ENCODE measurements at places on chromosomes 7 and 10.

- no peak for DNase-seq
These were observed 194.0 kb downstream of the CFTR start for GRCh38 chr7:117673839-117674238.

DNA sequence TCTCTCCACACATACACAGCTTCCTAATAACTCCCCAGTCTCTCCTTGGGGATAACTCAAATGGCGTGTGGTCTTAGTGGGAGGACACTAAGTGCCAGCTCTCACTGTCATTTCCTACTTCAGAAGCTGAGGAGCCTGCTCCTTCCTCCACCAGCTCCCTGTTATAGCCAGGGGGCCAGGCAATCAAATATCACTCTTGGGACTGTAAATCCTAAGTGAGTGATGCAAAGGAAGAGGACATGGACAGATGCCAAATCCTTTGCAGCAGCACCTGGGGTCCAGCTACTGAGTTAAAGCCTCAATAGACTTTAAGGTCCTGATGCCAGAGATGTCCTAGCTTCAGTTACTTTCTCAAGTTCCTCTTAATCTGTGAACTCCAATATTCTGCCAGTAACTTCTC, 34.1 kb downstream of the SEM1 start:
- no peak for DNase-seq

DNA sequence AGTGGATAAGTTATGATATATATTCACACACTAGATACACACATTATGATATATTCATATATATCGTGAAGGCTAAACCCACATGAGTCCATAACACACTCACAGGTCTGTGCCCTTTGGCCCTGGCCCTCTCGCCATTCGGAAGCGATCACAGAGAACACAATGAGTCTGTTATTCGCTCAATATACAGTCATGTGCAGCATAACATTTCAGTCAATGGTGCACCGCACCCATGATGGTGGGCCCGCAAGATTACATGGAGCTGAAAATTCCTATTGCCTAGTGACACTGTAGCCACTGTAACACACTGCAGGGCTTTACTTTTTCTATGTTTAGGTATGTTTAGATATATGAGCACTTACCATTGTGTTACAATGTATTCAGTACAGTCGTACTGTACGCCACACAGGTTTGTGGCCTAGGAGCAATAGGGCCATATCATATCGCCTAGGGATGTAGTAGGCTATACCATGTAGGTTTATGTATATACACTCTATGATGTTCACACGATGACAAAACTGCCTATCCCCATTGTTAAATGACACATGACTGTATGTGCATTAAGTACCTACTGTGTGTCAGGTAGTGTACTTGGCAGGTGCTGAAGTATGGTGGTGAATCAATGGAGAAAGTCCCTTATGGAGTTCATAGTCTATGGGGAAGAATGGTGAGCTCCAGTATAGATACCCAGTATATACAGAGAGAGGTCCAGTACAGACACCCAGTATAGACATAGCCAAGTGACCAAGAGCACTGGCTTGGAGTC, 198.8 kb upstream of the KLF14 start:
- no peak for DNase-seq

GRCh38 chr10:84156768-84157167, 16.8 kb upstream of the GPR15LG start:
- no peak for DNase-seq

DNA sequence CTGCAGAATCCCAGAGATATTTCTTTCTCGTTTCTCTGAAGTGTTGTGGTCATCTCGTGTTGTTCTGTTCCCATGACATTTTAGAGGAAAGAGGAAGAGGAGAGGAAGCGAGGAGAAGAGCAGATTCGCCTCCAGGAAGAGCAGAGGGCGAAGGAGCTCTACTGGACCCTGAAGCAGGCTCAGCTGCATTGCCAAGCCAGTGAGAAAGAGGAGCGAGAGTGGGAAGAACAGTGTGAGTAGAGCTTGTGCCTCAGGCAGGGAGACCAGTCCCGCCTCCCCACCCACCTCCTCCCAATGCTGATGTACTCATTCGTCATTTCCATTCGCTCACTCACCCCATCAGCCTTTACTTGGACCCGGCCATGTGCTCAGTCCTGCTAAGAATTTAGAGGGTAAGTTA, 50.8 kb downstream of the SH2D4B start:
- DNase-seq: no peak

- no peak for DNase-seq
These were observed 37.1 kb upstream of the SLF2 start for GRCh38 chr10:100875484-100876166.

GRCh38 chr7:91875851-91876250, 4.7 kb downstream of the MTERF1 start:
- no peak for DNase-seq

DNA sequence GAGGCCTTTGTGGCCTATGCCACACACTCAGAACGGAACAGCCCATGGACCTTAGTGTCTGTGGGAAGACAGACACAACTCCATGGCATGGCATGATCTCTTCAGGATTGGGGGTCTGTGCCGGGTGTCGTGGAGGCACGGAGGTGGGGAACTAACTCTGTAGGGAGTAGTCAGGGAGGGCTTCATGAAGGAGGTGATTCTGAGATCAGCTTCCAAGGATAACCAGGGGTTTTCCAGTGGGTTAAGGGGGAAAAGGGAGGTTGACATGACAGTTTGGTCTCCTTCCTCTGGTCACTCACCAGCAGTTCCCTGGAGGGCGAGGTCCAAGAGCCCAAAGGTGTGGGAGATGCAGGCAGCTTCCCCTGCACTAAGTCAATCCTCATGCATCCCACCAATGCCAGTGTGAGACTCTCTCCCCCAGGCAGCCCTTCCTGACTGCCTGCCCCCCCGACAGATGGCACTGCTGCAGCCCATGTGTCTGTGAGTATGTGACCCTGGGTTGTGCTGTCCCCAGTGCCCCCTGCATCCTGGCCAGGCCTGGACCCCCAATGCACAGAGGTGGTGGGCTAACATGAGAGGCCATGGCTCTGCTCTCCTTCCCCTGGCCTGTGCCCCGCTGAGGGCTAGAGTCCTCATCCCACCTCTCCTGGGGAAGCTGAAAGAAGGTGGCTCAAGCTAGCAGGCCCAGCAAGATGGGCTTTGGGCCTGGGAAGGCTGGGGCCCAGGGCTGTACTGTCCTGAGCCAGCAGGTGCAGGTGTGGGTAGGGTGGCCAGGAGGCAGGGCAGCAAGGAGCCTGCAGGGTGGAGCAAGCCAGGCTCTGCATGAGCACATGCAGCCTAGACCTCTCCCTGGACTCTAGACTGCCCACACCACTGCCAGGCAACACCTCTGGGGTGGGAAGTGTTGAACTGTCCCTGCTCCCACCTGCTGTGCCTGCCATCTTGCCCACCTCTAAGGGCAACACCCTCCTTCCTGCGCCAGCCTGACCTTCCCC, 39.7 kb downstream of the RASGEF1A start:
- no peak for DNase-seq

DNA sequence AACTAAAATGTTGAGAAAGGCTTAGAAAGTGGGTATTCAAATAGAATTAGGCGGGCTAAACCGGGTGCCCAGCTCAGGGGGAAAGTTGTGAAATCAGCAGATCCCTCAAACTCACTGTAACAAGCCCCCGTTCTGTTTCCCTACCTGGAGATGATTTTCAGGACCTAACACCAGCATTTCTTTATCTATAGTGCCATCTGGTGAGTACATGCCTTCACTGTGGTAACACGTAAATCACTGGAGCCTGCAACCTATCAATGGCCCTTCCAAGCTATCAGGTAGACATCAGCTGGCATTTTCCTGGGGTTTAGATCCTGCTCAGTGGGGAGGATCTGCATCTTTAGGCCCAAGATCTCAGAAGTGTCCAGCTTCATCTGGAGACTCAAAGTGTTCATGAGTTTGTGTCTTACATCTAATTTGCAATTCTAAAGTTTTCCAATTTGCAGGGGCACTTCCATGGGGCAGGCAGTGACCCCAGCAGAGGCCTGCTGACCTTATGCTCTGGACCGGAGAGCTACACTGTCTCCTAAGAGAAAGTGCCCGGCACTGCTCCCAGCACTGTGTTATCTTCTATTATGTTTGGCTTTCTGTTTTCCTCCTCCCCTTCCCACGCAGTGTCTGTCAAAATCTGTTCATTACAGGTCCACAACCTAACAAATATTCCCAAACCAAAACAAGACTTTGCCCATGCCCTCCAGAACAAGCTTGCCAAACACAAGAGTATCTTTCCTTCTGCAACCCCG, 132.5 kb downstream of the LSM5 start:
- DNase-seq: no peak

Measured in forelimb muscle (tissue), 1 donor.